Stimulated activated CD8-positive, alpha-beta memory T cell treated with anti-CD3 and anti-CD28 coated beads, Interleukin-2, amount 100 ng/mL, for 1 hour (primary cell): ENCODE measurements at places on chromosomes 7 and 10.

GRCh38 chr7:76318488-76319353, 16.2 kb downstream of the HSPB1 start:
- no peak for DNase-seq

DNA sequence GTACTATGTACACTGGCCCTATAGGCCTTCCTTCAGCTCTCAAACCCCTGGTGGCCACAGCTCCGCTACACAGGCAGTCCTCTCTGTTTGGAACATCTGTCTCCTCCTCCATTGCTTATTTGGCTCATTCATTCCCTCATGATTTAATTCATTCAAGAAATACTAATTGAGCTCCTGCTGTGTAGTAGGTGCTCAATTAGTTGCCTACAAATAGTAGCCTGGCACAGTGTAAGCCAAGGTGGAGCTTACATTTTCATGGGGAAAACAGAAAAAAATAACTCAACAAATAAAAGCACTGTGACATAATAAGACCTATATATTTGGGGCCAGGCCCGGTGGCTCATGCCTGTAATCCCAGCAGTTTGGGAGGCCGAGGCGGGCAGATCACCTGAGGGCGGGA, 3.4 kb upstream of the FIS1 start:
- no peak for DNase-seq

GRCh38 chr10:7672341-7673134, 5.8 kb upstream of the ITIH5 start:
- no peak for DNase-seq

DNA sequence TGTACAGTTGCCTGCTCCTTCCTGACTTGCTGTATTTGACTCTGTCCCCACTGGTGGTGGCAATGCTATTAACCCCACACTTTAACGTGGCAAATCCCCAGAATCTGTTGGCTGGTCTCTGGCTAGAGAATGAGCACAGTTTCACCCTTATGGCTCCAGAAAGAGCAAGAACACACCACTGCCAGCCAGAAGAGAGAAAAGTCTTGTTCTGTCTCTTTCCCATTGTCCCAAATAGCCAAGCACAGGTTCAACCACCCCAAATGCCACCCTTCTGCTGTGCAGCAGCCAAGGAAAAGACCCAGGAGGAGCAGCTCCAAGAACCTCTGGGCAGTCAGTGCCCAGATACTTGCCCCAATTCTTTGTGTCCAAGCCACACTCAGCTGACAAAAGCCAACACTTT, 11.3 kb downstream of the SLC16A9 start:
- DNase-seq = no peak

DNA sequence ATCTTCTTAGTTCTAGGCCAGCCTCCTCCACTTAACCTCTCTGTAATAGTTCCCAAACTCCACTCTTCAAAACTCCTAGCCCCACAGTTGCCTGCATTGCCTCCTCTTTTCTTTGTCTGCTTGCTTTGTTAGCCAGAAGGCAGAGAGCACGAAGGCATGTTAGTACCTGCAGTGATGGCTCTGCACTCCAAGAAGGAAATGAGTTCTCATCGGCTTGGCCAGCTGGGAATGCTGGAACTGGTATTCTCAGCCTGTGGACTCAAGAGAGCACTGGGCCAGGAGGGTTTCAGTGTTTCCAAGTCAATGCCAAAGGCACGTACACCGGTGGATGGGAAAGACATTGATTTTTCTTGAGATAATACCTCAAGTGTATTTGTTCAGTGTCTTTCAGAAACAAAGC, 66.3 kb upstream of the HABP2 start:
- no peak for DNase-seq

- no peak for DNase-seq
These were observed 50.7 kb downstream of the KCNMA1 start for GRCh38 chr10:77586719-77587415.
